Vein endothelial cell (primary cell): ENCODE measurements at places on chromosomes 4 and X. TPM values are rescaled to one million over a fixed set of nuclear protein-coding genes. Genes with fewer than 3 reads are reported as not detected.

FMR1NB gene
- not detected in 2 replicates for total RNA-seq

VSIG4 gene
- not detected in 2 replicates for total RNA-seq

FGF13 gene
- total RNA-seq: 20.3 and 43.1 TPM in 2 replicates

EREG gene
- total RNA-seq: not detected in 2 replicates

PAGE4 gene
- not detected in 2 replicates for total RNA-seq

SOD3 gene
- total RNA-seq: not detected in 2 replicates

DNAJB14 gene
- 31.7 and 50.1 TPM in 2 replicates for total RNA-seq

ADAMTS3 gene
- 1.6 and 1.7 TPM in 2 replicates for total RNA-seq

CLDN34 gene
- total RNA-seq: not detected in 2 replicates

NLRP2B gene
- total RNA-seq: under 0.01 and 0.19 TPM in 2 replicates

SAT1 gene
- 389 and 526 TPM in 2 replicates for total RNA-seq

NR3C2 gene
- total RNA-seq: 30.7 and 31.7 TPM in 2 replicates

RAB40A gene
- total RNA-seq: under 0.01 and 0.10 TPM in 2 replicates

PRAF2 gene
- 7.3 and 9.8 TPM in 2 replicates for total RNA-seq

DOK7 gene
- not detected in 2 replicates for total RNA-seq

HMX1 gene
- not detected in 2 replicates for total RNA-seq

PCSK1N gene
- 0.29 TPM in 1 of 2 replicates, not detected in the other for total RNA-seq

ELF4 gene
- 28.8 and 31.4 TPM in 2 replicates for total RNA-seq

TMPRSS11F gene
- total RNA-seq: not detected in 2 replicates

TAF7L gene
- total RNA-seq: 0.33 and 0.38 TPM in 2 replicates

VCX3B gene
- total RNA-seq: not detected in 2 replicates

PRDM8 gene
- 0.65 and 0.76 TPM in 2 replicates for total RNA-seq

CDS1 gene
- total RNA-seq: 0.10 TPM in 1 of 2 replicates, not detected in the other

CXorf58 gene
- total RNA-seq: 0.10 TPM in 1 of 2 replicates, not detected in the other

UGT2A3 gene
- not detected in 2 replicates for total RNA-seq

ALB gene
- total RNA-seq: not detected in 2 replicates

LNX1 gene
- total RNA-seq: 0.65 and 0.76 TPM in 2 replicates

IL2RG gene
- total RNA-seq: 0.19 TPM in 1 of 2 replicates, not detected in the other

SLITRK4 gene
- total RNA-seq: 2.5 and 3.9 TPM in 2 replicates

CHIC2 gene
- 77.0 and 89.2 TPM in 2 replicates for total RNA-seq

NXF2 gene
- total RNA-seq: not detected in 2 replicates

BCOR gene
- total RNA-seq: 16.2 and 26.5 TPM in 2 replicates

IL2 gene
- not detected in 2 replicates for total RNA-seq

PCGF3 gene
- 64.0 and 67.6 TPM in 2 replicates for total RNA-seq

ADH1B gene
- total RNA-seq: not detected in 2 replicates
